ENCODE measurements at places on chromosomes 1 and 21. TPM values are rescaled to one million over a fixed set of nuclear protein-coding genes. Genes with fewer than 3 reads are reported as not detected.

Gene ST6GALNAC3
- 0.36 TPM for total RNA-seq

Gene GPR153
- 11.5 TPM for total RNA-seq

Gene IPP
- total RNA-seq: 16.0 TPM

Gene CD5L
- not detected for total RNA-seq

Gene KCNJ9
- under 0.01 TPM for total RNA-seq

Gene TTLL10
- not detected for total RNA-seq

Gene ACTN2
- 1.0 TPM for total RNA-seq

Gene ANXA9
- not detected for total RNA-seq

Gene PRELP
- 10.8 TPM for total RNA-seq

Gene CFAP57
- 0.30 TPM for total RNA-seq

Gene TOR3A
- total RNA-seq: 38.6 TPM

Gene FCMR
- total RNA-seq: 0.13 TPM

Gene LCE4A
- total RNA-seq: not detected
